NCI-H1048 (cell line): ENCODE measurements at places on chromosomes 5 and 9.

DNA sequence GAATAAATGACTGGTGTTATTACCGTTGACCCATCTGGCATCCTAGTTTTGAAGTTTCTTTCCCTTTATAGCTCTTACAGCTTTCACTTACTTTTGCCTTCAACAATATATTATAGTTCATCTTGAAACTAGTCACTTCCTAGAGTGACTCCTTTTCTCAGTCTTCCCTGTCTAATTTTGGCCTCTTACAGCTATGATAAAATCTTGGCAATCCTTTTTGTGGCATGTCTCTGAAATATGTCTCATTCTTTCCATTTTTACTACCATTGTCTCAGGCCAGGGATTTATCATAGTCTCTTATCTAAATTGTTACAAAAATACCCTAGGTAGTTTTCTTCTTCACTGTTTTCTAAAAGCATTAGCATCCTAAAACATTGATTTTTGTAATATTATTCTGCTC, 621.3 kb upstream of the ZNF608 start:
- no peak for DNase-seq

DNA sequence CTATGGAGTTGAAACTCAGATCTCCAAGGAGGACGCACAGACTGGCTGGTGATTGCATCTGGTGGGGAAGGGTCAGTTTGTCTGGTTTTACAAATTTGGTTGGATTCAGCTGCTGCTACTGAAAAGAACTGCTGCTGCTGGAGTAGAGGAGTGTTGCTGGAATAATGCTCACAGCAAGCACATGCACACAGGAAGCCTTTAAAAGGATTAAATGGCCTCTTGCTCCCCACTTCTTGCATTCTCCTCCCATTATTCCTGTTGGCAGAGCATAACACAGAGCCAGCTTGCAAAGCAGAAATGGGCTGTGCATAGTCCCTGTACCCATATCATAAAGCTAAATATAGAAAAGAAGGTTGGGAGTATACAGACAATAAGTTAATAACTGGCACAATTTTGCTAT, 16.6 kb downstream of the ZNF474 start:
- DNase-seq: no peak

GRCh38 chr9:126877418-126877817, 17.0 kb downstream of the ZBTB34 start:
- DNase-seq: no peak

- no peak for DNase-seq
Measured at GRCh38 chr5:87410931-87411330, 1.8 kb downstream of the CCNH start.

- no peak for DNase-seq
Measured at GRCh38 chr9:116873491-116873890, 186.4 kb downstream of the TRIM32 start.

DNA sequence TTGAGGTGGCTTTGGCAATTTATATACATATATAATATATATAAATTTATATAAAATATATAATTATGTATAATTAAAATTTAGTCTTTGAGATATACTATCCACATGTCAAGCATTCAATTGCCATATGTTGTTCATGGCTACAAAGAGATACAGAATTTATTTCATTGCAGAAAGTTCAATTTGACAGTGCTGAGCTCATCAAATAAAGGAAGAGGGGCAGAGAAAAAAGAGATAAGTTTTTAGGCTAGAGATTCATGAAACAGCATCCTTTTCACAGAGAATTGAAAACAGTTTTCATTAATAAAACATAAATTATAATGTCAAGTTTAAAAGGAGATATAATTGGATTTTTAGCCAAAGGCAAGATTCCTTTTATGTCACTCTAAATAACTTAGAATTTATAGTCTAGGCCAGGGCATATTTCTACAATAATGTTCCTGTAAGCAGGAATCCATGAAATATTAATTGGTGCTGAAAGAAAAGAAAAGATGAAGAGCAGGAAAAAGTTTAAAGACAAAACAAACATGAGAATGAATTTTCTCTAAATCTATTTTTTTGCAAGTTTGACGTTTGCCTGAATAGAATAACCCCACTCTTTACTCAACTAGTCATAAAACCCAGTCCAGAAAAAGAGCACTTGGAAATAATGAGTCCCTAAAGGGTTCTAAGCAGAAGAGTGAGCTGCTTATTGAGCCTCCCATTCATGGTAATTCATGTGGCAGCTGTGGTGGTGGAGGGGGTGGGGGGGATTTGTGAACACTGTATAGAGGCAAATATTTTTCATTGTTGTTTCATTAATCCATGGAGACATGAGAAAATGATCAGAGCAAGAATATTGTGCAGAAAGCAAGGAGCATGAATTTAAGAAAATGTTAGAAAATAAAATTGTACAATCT, 1279.5 kb downstream of the CDH12 start:
- no peak for DNase-seq

- DNase-seq: no peak
Measured at GRCh38 chr9:71767776-71768321, 464 bp downstream of the CEMIP2 start.

DNA sequence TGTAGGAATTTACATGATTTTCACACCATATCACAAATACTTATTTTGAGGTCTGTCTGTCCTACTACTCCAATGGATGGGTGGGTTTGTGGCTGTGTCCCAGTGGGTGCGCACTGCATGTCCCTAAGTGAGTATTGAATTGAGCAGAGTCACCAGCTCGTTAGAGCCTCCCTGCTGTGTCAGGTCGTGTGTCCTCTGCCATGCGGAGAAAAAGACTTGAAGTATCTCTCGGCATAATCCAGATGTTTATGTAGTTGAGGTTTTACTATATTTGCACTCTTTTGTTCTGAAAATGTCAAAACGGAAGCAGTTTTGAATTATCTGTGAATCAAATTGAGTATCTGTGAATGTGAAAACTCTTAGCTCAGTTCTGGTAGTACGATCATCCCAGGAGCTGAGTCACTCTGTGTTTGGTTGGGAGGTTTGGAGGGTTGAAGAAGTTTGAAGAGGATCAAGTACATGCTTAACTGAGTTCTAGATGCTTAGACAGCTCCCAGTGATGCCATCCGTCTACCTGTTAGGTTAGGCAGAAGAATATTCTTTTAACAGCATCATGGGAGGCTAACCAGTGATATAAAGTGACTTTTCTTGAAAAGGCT, 194.2 kb downstream of the TENT4A start:
- no peak for DNase-seq

GRCh38 chr5:53169933-53170332, 60.4 kb upstream of the MOCS2 start:
- DNase-seq: no peak

- DNase-seq: no peak
Measured at GRCh38 chr9:36276781-36277181, 18.5 kb upstream of the GNE start.

DNA sequence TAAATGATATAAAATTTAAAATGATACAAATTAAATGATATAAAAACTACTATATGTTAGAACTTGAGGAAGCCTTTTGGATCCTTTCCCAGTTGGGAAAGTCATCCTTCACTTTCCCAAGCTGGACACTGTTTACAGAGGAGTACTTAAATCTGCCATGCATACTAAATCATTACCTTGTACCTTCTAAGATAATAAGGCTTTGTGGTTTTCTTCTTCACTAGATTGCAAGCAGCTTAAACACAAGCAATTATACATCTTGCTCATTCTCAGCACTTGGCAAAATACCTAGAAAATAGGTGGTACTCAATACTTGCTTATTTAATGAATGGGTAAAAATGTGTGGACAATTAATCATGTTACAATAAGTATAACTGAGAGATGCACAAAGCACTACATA, 666.8 kb downstream of the PTPRD start:
- DNase-seq: no peak

DNA sequence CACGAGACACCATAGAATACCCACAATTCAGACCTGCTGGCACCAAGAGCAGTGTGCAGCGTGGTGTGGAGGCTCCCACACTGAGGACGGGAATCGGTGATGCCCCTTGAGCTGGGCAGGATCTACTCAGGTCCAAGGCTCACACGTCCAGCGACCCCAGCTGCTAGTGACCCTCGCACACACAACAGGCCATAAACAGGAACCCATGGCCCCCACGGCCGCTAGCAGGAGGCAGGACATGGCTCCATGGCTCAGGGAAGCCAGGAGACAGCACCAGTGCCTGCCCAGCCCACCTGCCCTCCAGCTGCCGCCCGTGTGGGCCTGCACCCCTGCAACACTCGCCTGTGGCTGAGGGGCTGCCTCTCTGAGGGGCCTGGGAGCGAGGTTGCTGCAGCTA, 43.4 kb upstream of the SLC9A3 start:
- DNase-seq: no peak

DNA sequence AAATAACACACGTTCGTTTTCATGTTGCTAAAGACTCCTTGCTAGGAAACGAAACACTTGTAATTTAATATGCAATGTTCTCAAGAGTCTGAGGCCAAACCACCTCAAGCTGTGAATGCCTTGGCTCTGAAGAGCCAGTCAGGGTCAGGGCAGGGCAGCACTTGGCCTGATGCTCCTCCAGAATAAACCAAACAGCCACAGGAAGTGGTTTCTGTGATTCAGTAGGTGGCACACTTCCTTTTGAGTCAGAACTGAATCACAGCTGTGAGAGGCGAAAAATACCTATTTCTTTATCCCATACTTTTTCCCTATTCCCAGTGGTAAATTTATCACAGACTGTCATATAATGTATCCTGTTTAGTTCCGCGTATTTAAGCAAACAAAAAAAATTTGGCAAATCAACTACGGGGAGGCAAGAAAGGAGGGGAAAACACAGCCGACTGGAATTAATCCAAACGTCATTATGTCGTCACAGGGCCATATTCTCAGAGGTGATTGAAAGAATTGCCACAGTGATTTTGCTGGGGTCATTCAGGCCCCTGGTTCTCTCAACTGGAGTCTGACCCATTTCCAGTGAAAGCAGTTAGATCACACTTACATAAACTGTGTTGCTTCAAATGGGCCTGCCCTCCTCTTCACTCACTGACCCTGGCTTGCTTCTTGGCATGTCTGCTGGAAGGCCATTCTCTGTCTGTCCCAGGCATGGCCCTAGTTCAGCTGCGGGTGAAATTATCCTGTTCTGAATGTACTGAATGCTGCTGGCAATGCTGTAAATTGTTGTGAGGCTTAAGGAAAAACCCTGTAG, 71.2 kb downstream of the ARRDC3 start:
- no peak for DNase-seq

GRCh38 chr9:75892216-75892911, 1.9 kb downstream of the PCSK5 start:
- DNase-seq: no peak

DNA sequence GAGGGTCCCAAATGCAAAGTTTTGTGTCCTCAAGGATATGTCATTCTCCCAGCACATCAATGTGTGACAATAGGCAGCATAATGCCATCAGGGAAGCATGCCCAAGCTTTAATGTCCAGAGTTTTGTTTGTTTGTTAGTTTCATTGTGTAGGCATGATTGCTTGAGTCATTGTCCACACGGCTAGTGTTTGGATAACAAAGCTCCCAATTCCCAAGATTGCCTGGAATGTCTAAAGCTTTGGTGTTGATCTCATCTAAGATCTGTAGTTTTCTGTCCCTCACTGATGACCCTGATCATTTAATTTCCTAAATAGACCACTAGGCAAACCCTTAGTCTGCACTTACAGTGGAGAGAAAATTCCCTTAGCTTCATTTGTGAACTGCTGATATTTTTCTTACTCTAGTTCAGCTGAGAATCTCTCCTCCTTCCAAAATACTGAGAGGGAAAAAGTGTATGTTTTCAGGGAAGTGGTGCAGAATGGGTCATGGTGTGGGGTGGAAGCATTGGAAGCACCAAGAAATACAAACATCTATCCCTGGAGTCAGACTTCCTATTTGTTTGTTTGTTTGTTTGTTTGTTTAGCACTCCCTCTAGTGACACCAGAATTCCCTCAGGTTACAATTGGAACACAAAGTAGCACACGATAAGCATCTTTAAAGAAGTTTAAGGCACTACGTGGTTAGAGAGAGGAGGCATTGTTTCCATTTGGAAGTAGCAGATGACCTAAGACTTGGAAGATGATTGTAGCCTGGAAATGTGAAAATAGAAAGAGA, 127.1 kb downstream of the PRDM6 start:
- DNase-seq: no peak

- DNase-seq: no peak
Measured at GRCh38 chr9:93807166-93808074, 147.7 kb downstream of the BARX1 start.

- no peak for DNase-seq
Measured at GRCh38 chr5:58378613-58379390, 81.1 kb downstream of the PLK2 start.

- DNase-seq: no peak
Measured at GRCh38 chr9:88387036-88387551, 1.1 kb upstream of the SPIN1 start.

- no peak for DNase-seq
Measured at GRCh38 chr9:134212809-134213507, 48.6 kb upstream of the RNU6ATAC start.

GRCh38 chr9:93309889-93310425, 126.0 kb downstream of the WNK2 start:
- no peak for DNase-seq

GRCh38 chr5:94503677-94504076, 114.7 kb downstream of the KIAA0825 start:
- no peak for DNase-seq

- DNase-seq: no peak
Measured at GRCh38 chr9:2800394-2801179, 43.3 kb downstream of the PUM3 start.

DNA sequence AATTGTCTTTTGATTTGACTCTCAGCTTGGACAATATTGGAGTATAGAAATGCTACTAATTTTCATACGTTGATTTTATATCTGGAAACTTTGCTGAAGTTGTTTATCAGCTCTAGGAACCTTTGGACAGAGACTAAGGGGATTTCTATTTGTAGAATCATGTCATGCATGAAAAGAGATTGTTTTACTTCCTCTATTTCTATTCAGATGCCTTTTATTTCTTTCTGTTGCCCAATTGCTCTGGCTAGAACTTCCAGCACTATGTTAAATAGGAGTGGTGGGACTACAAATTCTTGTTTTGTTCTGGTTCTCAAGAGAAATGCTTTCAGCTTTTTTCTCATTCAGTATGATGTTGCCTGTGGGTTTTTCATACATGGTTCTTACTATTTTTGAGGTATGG, 112.8 kb upstream of the CDH12 start:
- no peak for DNase-seq

GRCh38 chr9:2043243-2043642, 28.1 kb downstream of the SMARCA2 start:
- no peak for DNase-seq

DNA sequence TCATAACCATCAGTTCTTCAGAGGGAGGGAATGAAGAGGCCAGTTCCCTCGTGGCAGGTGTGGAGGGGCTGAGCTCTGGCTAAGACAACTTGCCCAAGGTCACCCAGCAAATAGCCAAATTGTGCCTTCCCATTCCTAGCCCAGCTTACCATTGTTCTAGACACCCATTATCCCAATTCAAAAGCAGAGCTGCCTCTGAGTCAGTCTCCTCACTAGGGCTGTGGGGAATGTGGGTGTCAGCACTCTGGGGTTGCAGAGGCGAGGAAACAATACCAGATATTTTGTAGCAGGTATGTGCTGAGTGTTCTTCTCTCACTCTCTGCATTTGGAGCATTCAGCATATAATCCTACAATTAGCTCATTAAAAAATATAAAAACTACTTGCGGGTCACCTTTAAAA, 270.8 kb downstream of the PSAT1 start:
- no peak for DNase-seq

- DNase-seq: no peak
Measured at GRCh38 chr5:120388016-120388781, 75.9 kb upstream of the PRR16 start.
